ENCODE measurements at places on chromosomes 3 and 15.

GRCh38 chr15:74773731-74774252 lies 8.1 kb upstream of the CSK start:
- no peak for DNase-seq

GRCh38 chr15:40838756-40839155 lies 5.1 kb upstream of the SPINT1 start:
- DNase-seq = no peak

DNA sequence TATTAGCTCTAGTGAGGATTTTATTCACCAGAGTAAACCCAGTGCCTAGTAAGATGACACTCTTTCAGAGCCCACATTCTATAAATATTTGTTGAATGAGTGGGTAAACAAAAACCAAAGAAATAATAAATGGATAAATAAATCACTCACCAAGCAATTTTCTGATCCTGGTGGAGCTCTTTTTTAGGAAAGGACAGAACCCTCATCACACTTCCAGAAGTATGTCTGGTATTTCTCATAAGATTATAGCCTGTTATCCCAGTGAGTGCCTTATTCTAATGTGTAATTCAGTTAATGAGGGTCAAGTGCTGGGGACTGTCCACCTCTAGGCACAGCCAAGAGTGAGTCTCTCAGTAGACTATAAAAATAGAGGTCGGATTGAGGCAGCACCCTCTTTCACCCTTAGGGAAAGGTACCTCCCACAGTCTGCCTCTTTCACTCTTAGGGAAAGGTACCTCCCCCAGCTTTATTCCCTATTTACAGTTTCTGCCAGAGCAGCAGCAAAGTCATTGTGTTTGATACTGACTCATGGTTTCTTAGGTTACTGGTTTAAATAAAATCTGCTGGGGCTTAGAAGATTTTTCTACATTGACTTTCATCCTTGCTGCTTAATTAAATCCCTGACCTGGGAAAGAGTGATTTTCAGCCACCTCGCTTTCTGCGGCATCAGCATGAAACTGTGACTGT lies 145.0 kb downstream of the STAC start:
- no peak for DNase-seq

DNA sequence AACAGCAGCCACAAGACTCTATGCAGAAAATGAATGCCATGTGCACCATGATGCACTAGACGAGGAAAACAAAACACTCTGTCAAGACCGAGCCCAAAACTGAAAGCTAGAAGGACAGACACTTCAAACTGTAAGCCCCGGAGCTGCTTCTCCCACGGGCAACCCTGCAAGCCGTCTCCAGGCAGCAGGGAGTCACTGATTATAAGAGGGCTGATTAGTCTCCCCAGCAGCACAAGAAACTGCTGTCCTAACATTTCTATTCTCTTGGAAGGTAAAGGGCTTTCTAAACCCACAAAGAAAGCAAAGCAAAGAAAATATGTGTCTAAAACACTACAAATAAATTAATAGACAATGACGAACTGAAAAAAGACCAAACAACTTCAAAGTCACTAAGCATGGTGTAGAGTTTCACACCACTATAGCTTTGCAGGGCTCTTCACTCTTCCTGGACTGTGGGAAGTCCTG lies 15.5 kb downstream of the TBC1D2B start:
- no peak for DNase-seq

DNA sequence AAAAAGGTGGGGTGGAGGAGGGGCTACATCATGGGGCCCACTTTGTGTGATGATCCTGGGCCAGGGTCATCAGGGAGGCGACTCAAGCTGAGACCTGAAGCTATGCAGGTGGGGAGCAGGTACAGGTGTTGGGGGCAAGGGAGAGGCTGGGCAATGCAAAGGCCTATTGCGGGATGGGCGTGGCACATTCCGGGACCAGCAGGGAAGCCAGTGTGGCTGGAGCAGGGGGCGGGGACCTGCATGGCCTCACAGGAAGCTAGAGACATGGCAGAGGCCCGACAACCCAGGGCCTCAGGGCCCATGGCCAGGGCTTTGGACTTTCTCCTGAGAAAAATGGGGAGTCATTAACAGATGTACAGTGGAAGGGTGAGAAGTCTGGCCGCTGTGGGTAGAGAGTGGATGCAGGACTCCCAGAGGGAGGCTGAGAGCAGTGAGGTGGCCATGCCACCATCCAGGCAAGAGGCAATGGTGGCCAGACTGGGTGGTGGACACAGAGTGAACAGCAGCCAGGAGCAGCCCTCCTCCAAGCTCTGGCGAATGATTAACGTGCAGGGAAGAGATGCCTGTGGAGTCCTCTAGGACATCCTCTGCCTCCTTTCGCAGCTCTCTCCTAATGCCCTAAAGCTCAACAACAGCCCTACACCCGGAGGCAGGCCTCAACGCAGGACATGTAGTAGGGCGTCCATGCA lies 122.6 kb upstream of the ATP2B2 start:
- no peak for DNase-seq

GRCh38 chr3:176579711-176580185 lies 617.5 kb downstream of the TBL1XR1 start:
- DNase-seq = no peak

DNA sequence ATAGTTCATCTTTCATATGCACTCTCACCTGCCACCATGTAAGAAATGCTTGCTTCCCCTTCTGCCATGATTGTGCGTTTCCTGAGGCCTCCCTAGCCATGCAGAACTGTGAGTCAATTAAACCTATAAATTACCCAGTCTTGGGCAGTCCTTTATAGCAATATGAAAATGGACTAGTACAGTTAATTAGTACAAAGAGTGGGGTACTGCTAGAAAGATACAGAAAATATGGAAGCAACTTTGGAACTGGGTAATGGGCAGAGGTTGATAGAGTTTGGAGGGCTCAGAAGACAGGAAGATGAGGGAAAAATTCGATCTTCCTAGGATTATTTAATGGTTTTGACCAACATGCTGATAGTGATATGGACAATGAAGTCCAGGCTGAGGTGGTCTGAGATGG lies 246.9 kb downstream of the CGGBP1 start:
- no peak for DNase-seq

DNA sequence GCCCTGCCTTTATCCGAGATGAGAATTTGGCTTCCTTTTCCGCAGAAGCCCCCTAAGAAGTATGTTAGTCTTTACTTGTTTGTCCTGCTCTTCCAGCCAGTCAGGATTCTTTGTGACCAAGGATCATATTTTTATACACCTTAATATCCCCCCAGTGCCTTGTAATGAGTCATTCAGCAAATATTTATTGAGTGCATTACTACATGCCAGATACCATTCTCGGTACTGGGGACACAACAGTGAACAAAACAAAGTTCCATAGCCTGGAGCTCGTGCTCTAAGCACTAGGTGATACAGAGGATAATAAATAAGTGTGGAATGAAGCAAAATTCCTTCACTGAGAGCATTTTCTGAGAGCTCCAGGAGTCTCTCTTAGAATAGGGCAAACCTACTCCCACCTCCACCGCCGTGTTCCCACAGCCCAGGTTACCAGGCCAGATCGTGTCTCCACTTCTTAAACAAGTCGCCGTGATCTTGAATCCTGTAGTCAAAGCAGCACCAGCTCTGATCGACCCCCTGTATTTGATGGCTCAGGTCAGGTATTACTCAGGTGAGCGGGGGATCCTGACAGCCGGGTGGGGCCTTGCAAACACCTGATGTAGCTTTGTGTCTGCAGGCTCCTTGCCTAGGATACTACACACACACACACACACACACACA lies 18.5 kb downstream of the TTC21A start:
- DNase-seq = no peak

DNA sequence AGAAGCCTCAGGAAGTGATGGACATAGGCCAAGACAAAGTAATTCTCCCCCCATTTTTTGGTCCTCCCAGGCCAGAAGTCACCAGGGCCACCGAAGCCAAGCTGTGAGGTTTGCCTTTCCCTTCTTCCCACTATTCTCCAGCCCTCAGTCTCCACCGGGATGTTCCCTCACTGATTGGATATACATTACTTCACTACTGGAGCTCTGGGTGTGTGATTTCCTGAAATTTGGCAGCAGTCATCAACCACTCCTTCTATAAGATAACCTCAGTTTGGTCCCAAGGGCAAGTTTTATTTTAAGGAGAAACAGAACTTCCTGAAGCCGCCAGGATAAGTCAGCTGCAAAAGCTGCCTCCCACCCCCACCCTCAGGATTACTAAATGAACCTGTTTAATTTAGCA lies 11.3 kb downstream of the SLCO2A1 start:
- DNase-seq = no peak

GRCh38 chr15:31040611-31041010 lies 49.2 kb upstream of the MTMR10 start:
- DNase-seq = no peak

DNA sequence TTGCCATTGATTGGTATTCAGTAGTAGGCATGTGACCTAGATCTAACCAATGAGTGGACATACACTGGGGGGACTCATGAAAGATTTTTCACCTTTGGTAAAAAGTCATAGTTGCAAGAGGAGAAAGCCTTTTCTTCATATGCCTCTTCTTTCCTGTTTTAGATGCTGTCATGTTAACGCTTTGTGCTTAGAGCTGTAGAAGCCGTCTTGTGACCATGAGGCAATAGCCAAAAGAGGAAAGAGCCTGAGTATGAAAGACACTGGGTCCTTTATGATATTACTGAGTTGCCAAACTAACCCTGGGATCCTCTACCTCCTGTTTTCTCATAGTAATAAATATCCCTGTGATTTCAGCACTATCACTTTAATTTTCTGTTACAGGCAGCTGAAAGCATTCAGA lies 396.0 kb downstream of the FHIT start:
- no peak for DNase-seq

GRCh38 chr3:165617134-165617533 lies 220.1 kb downstream of the BCHE start:
- DNase-seq = no peak

- no peak for DNase-seq
These were observed 607 bp upstream of the PPP1R14D start for GRCh38 chr15:40829115-40829514.

GRCh38 chr3:45008117-45008516 lies 18.0 kb upstream of the CLEC3B start:
- DNase-seq = no peak

- DNase-seq = no peak
These were observed 118.3 kb upstream of the NEO1 start for GRCh38 chr15:72933976-72934375.

- no peak for DNase-seq
These were observed 147.0 kb upstream of the NR2F2 start for GRCh38 chr15:96183514-96183850.

DNA sequence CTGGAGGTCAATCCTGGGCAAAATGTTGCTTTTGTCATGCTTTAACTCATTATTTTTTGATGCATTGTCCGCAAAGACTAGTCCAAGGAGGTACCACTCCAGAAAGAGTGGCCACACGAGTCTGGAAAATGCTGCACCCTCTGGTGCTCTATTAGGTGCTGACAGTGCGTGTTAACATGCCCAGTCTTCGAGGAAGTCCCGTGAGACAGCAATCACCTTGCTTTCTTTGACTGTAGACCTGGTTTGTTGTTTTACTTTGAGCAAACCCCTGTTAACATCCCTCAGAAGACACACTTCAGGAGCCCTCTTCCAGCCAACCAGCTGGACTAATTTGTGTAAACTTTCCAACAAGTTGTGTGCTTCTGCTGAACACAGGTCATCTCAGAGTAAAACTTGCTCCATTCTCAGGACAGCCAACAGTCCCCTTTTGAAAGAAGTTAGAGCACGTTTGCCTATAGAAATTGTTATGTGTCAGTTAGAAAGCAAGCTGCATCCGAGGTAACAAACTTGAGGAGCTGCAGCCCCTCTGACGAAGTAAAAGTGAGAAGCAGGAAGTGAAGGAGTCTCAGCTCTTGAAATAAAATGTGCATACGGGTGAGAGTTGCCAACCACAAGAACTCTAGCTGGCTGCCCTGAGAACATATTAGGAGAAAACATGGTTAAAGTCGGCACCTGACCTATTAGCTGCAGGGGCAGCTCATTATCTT lies 205.0 kb downstream of the LPP start:
- no peak for DNase-seq

DNA sequence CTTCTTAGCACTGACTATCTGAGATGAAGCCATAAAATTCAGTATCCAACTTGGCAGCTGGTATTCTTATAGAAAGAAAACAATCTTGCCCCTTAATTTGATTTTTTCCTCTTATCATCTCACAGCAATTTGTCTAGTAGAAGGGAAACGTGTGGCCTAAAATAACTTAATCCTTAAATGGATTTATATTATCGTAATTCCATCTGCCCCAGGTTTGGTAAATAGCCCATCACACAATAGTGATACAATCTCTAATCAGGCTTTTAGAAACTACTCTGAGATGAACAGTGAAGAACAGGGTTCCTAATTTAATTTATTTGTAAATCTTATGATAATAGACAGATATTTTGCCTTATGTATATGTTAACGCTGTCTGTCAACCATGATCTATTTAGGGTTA lies 24.8 kb downstream of the PEX5L start:
- DNase-seq = no peak

- DNase-seq = no peak
These were observed 547.4 kb upstream of the ALCAM start for GRCh38 chr3:104819333-104819732.

- no peak for DNase-seq
These were observed 42.9 kb upstream of the PLCL2 start for GRCh38 chr3:16841904-16842271.

GRCh38 chr3:14166877-14167603 lies 11.4 kb downstream of the XPC start:
- no peak for DNase-seq

GRCh38 chr3:127226946-127227842 lies 34.3 kb downstream of the PRR23E start:
- no peak for DNase-seq

DNA sequence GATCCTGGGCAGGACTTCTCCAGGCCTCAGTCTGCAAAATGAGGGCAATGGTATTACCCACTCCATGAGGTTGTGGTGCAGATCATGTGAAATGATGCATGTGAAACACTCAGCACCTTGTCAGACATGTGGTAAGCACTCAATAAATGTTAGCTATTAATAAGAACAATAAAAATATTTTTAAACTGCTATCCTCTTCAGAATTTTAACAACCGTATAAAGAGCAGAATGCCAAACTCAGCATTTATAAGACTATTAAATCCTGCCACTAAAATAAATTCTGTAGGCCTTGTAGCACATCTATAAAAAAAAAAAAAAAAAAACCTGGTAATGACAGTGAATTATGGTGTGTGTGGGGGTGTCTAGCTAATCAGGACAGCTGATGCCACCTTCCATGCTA lies 213.9 kb upstream of the UMPS start:
- DNase-seq = no peak

DNA sequence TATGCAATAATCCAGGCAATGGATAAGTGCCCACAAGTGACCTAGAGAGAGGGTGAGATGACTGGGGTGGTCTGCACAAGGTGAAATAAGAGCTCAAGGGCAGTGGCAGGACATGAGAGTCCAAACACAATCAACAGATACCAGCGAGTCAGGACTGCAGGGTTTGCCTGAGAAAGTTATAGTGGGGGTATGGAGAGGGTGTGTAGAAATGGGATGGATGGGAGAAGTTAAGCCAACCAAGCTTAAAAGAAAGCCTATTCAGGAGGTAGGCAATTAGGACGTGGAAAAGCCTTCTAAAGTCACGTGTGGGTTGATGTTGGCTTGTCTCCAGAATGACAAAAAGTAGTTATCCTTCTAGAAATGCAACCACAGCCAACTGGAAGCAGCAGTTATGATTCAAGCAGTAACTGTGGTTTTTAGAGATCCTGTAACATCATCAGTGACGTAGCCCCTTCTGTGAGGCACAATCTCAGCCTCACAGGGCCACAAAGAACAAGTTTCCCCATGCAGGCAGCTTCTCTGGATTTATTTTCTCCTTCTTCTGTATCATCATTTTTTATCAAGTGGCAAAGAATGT lies 56.1 kb downstream of the FAM174B start:
- DNase-seq = no peak
